ENCODE measurements at places on chromosomes 4 and X.

DNA sequence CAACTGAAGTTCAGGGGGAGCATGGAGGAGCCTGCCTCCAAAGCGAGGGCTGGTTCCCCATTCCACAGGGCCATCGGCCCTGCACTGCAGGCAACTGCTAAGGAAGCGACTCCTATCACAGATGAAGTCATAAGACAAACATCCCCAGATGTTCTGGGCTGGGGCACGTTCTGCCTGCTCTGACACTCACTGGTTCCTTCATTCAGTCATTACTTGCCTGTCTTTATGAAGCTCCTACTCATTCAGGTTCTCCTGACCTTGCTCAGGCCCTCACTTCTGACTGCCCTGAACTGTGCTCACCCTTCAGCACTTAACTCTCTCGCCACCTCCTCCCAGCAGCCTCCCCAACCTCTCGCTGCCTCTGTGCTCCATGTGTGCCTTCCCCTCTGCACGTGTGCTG lies 2.5 kb upstream of the SLC2A9 start:
- DNase-seq: no peak

GRCh38 chrX:145405012-145405411 lies 157.7 kb downstream of the SPANXN1 start:
- DNase-seq: no peak

- no peak for DNase-seq
Measured at GRCh38 chr4:77021614-77022089, 54.1 kb downstream of the CCNI start.

DNA sequence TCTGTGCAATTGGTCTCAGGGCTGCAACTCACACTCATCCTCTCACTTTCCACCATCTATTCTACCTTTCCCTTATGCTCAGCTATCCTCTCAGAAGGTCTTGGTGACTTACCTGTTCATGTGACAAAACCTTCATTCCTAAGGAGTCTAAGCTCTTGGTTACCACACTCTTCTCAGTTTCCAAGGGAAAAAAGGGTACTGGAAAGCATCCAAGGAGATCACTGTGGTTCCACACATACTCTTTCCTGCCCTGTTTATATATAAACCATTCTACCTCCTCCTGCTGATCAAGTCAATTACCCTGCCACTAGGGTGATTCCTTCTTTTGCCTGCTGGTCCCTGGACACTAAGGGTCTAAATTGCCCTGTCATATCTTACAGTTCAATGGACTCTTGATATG lies 57.2 kb upstream of the MAML3 start:
- no peak for DNase-seq

GRCh38 chr4:97235521-97235920 lies 907.8 kb downstream of the STPG2 start:
- DNase-seq: no peak

DNA sequence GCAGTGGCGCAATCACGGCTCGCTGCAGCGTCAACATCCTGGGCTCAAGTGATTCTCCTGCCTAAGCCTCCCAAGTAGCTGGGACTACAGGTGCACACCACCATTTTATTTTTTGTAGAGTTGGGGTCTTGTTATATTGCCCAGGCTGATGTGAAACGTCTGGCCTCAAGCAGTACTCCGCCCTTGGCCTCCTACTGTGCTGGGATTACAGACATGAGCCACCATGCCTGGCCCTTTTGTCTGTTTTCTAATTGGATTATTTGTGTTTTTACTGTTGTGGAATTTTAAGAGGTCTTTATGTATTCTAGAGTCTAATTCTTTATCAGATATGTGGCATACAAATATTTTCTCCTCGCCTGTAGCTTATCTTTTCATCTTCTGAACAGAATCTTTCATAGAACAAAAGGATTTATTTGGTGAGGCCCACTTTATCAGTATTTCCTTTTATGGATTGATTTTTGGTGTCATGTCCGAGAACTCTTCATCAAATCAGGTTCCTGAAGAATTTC lies 18.9 kb downstream of the PLS3 start:
- no peak for DNase-seq

DNA sequence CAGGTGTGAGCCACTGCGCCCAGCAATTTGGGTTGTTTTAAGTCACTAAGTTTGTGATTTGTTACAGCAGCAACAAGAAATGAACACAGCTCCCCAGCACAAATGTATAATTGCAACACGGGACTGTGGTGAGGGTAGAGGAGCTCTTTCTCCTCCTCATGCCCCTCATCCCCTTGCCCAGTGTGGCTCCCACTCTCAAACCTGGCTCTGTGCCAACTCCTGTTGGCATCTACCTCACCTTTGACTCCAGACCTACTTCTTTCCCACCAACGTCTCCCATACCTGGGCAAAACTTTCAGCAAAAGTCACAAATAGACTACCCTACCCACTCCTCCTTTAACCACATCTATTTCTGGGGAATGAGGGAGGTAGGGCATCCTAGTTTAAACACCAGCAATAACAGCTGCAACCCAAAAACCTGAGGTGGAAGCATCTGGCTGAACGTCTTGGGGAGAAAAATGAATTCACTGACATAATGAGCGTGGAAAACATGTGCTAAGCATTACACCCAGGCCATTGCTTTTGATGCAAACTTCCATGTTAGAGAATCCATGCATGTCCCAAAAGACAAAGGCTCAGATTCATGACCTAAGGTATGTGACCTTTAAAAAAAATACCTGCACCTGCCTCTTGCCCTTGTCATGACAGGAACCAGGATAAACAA lies 19.2 kb downstream of the LNX1 start:
- no peak for DNase-seq

- DNase-seq: no peak
Measured at GRCh38 chr4:116724249-116724648, 361.1 kb downstream of the TRAM1L1 start.

DNA sequence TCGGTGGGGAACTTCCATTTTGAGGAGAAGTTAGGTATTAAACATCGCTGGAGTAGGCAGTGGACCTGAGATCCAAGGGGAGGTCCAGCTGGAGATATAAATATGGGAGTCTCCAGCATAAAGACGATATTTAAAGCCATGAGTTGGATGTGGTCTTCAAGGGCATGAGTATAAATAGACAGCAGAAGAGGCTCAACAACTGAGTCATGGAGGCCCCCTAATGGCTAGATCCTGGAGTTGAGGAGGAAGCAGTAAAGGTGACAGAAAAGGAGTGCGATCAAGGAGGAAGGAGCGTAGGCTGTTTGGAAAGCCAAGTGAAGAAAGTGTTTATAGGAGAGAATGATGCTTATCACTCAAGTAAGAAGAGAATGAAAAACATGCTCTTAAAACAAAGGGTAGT lies 18.1 kb upstream of the APBB2 start:
- DNase-seq: no peak

- DNase-seq: no peak
Measured at GRCh38 chr4:71303850-71304249, 35.0 kb upstream of the SLC4A4 start.

DNA sequence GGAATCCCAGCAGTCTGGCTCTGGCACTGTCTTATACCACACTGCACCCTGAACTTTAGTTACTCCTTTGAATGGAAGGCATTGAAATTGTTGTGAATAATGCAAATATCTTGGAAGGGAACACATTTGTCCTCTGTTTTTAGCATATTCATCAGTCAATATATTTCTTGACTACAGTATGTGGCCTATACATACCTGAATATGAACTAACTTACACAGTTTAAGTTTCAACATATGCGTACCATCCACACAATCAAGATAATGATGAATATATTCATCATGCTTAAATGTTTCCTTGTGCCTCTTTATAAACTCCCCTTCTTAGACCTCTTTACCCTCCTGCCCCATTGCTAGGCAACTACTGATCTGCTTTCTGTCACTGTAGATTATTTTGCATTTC lies 145.7 kb upstream of the ESX1 start:
- no peak for DNase-seq

DNA sequence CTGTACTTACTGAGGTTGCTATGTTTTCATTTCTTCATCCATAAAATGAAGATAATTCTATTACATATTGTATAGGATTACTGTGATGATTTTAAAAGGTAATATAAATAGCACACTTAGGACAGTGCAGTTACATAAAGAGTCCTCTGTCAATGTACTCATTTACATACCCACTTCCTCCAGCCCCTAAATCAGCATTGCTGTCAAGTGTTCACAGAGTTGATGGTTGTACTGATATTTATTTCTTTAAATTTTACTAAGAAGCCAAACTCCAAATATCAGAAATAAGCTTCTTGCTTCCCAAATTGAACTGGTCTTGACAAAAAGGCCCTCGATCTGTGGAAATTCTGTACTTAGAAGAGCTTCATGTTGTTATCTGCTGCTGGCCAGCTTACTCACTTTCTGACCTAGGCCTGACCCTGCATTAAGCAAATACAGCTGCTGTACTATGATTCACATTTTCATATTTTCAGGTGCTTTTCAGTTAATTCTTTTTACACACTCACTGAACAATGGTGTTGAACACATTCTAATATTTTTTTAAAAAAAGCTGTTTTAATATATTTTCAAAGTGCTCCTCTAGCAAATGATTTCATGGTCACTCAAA lies 259.6 kb downstream of the UNC5C start:
- DNase-seq: no peak

GRCh38 chr4:138458751-138459150 lies 216.6 kb upstream of the SLC7A11 start:
- no peak for DNase-seq

Measured in H54 (cell line).